ENCODE measurements at places on chromosomes 11 and 22. TPM values are rescaled to one million over a fixed set of nuclear protein-coding genes. Genes with fewer than 3 reads are reported as not detected.

The C11orf97 gene
- not detected for total RNA-seq

The GRAP2 gene
- total RNA-seq = 10.1 TPM

The OR2AG2 gene
- 0.14 TPM for total RNA-seq

DNA sequence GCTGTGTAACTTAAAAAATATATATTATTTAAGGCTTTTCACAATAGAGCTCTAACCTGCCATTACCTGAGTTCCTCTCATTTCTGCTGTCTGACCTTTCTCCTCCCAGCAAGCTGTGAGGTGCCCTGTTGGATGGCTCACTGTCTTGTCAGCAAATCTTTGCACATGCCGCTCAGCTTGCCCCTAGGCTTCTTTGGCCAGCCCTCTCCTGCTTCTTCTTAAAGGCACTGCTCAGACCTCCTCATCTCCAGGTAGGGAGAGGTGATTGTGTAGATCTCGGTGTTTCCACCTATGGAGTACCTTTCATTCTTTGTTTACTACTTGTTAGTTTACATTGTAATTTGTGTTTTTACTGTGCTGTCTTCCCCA is 96.5 kb downstream of the EXT2 start:
- no peak for DNase-seq

The SLC22A8 gene
- total RNA-seq = not detected

DNA sequence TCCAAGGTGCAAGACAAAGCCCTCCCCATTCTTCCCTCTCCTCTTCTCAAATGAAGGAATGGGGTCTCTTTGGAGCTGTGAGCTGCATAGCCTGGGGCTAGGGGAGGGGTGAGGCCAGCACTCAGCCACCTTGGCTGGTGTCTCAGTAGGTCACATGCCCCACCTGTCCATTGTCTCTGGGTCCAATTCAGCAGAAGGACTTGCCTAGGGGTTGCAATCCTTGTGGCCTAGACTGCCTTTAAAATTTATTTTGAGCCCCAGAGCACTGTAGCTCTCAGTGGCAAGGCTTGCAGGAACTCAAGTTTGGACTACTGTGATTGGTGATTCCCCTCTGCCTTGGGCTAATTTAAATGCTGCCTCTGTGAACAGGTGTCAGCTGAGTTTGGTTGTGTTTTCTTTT is 336.7 kb downstream of the DDX10 start:
- no peak for DNase-seq

The C22orf42 gene
- not detected for total RNA-seq

The CCDC82 gene
- 28.4 TPM for total RNA-seq

GRCh38 chr11:94673951-94674491 is 94.1 kb upstream of the AMOTL1 start:
- no peak for DNase-seq

GRCh38 chr11:128424851-128425285 is 162.5 kb downstream of the ETS1 start:
- DNase-seq = no peak

The BCO2 gene
- 7.7 TPM for total RNA-seq

- peak; percentile 86 for DNase-seq
Measured at GRCh38 chr22:36860821-36861659, at the start of gene NCF4. NCF4 (plus strand) TSS chr22:36861006; CDS start chr22:36861172, 166 bp downstream.

DNA sequence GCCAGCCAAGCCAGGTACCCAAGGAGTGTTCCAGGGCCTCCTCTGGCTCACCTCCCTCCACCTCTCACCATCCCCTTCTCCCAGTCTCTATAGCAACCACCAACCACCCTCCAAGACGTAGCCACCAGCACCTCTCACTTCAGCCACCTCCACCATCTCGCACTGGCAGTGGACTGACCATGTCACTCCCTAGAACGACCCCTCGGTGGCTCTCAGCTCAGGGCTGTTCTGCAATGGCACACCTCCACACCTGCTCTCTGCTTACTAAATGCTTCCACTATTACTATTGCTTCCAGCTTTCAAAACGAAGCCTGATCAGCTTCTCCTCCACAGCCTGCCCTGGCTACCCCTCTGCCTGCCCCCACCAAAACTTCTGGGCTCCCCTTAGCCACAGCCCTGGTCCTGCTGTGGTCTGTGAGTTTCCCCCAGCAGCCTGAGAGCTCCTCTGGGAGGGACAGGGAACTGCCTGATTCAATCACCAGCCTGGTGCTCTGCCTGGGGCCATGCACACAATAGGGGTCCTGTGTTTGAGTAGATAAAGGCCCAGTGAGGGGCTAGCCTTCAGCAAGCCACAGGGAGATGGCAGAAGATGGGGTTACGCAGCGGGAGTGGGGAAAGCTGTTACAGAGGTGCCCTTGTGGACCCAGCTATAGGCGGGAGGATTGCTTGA is 17.5 kb upstream of the CBX7 start:
- DNase-seq = no peak

GRCh38 chr11:61549662-61550568 is 31.0 kb downstream of the SYT7 start:
- DNase-seq = no peak

DNA sequence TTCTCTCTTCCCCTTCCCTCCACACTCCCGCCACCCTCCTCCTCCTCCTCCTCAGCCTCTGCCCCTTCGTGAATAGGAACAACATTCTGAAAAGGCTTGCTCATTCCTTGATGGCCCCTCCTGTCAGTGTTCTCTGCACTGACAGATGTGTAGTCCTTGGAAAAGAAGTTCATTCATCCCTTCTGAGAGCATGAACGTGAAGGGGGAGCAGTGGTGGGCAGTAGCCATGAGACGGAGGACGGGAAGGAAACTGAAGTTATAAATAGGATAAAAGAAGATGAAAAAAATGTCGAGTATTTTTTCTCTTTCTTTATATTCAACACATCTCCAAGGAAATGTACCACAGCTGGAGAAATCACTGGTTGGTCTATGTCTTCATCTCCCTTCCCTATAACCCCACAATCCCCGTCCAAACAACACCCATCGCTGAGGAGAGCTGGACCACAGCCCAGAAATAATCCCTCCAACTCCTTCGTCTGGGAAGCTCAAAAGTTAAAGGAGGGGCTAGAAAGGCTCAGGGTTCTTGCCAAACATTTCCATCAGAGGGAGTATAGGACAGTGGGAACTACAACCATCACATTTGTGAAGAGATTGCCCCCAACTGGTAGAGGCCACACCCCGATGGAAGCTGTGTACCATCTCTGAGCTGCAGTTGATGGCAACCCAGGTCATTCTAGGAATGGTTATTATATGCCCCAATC is 33.5 kb downstream of the ETS1 start:
- DNase-seq = no peak

- no peak for DNase-seq
Measured at GRCh38 chr22:23226497-23226850, 46.2 kb downstream of the BCR start.

Measured in upper lobe of right lung (tissue), 1 donor.